Stimulated activated CD8-positive, alpha-beta memory T cell treated with anti-CD3 and anti-CD28 coated beads, Interleukin-4, amount 100 ng/mL, for 4 hours (primary cell): ENCODE measurements at places on chromosomes 4 and X.

DNA sequence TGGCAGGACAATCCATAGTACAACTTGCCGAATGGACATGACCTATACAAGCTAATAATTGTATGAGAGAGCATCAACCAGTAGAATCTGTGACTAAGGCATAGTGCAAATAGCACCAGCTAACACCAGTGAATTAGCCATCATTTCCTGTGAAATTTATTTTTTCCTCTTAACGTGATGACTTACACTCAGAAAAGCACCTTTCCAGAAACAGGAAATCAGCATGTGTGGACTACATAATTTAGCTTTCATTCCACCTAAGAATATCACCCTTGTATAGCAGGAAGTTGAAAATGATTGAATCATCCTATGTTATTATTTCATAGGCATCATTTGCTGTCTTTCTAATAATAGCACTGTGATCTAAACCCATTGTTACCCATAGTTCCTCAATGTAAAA is 1393.4 kb upstream of the PCDH7 start:
- DNase-seq, result no peak

DNA sequence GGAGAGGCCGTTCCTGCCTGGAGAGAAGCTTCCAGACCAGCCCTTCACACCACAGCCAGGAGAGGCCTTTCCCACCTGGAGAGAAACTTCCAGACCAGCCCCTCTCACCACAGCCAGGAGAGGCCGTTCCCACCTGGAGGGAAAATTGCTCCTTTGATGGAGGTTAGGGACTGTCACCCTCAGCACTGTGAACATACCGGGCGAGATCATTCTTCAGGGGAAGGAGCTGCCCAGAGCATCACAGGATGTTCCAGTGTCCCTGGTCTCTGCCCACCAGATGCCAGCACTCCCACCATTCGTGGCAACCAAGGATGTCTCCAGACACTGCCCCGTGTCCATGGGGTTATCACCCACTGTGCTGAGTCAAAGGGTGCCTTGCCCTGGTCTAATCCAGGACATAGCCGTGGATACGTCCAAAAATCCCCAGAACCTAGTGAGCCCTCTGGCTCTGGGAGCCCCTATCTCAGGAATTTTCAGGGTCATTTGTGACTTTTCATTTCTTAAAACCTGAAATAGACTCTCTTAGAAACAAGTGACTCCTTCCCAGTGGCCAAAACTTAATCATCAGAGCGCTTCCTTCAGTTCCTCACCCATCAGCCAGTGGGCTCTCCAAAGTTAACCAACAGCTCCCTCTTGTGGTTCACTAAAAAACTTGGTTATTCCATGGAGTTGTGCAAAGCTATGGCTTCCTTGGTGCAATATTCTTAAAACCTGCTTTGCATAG is 80.2 kb downstream of the CRMP1 start:
- no peak for DNase-seq

DNA sequence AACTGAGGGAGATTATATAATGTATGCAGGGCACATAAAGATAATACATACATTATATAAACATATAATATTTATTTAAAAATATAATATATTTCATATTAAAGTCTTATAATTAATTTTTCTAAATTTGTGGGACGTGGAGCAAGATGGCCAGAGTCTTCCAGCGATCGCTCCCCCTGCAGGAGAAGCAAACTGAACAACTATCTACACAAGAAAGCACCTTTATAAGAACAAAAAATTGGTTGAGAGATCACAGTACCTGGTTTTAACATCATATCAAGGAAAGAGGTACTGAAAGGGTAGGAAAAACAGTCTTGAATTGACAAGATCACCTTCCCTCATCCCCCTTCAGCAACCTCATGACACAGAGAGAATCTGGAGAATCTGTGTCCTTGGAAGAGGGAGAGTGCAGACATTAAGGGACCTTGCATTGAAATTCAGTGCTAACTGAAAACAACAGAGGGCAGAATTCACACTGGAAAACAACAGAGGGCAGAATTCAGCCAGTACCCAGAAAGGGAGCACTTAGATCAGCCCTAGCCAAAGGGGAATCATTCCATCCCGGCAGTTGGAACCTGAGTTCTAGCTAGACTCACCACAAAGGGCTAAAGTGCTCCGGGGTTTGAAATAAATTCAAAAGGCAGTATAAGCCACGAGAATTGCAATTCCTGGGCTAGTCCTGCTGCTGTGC is 262.5 kb upstream of the NDST3 start:
- no peak for DNase-seq

DNA sequence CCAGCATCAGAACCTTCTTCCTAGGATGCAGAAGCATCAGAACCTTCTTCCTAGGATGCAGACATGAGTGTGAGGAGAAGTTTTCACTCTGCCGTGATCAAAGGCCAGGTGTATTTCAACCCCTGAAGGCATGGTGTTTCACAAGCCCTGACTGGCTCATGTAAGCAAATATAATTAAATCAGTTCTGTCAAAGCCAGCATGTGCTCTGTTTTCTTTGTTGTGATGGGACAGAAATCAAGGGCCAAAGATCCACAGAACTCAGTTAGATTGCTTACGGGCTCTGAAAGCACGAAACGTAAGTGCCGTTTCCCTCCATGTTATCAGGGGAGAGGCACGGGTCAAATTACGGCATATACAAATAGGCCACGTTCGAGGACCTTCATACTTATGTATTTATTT is 32.0 kb upstream of the CLDN24 start:
- DNase-seq, result no peak

DNA sequence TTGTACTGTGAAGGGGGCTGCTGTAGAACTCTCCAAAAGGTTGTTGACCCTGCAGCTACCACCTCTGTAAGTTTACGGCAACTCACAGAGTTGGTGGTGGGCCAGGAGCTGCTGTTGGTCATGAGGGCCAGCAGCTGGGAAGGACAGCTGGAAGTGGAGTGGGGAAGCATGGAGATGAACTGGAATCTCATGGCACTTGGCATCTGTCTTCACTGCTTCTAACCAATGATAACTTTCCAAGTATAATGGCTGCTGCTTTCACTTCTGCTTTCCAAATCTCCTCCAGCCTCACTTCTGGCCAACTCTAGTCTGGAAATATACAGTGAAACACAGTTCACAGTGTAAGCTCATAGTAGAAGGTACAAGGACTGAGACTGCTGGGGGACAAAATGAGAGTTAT is 126.5 kb upstream of the INTU start:
- DNase-seq, result no peak

DNA sequence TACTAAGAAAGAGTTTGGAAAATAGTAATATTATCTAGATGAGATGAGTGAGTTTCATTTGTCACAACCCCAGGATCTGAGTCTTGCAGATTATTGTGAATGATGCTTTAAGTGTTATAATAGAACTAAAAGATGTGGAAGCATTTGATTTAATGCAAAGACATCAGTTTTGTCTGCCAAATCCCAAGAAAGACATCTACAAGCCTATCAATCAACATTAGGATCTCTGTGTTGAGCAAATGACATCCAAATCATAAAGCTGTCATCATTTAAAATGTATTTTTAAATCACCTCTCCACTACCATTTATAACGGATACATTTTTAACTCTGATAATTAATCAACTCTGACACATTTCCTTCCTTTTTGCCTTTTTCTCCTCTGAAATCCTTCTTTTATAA is 310.8 kb upstream of the SLIT2 start:
- no peak for DNase-seq

DNA sequence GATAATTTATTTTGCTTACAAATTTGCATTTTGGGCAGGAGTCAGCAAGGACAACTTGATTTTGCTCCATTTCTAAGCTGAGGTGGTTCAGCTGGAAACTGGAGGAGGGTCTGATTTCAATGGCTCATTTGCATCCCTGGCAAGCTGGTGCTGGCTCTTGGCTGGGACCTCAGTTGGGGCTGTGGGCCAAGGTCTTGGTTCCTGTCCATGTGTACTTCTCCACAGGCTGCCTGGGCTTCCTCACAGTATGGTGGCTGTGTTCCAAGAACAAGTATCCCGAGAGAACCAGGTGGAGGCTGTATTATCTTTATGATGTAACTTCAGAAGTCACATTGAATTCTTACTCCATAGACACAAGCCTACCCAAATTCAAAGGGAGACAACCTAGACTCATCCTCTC is 77.0 kb upstream of the STX18 start:
- DNase-seq, result no peak
